Foreskin keratinocyte (primary cell): ENCODE measurements at places on chromosomes 4 and X.

DNA sequence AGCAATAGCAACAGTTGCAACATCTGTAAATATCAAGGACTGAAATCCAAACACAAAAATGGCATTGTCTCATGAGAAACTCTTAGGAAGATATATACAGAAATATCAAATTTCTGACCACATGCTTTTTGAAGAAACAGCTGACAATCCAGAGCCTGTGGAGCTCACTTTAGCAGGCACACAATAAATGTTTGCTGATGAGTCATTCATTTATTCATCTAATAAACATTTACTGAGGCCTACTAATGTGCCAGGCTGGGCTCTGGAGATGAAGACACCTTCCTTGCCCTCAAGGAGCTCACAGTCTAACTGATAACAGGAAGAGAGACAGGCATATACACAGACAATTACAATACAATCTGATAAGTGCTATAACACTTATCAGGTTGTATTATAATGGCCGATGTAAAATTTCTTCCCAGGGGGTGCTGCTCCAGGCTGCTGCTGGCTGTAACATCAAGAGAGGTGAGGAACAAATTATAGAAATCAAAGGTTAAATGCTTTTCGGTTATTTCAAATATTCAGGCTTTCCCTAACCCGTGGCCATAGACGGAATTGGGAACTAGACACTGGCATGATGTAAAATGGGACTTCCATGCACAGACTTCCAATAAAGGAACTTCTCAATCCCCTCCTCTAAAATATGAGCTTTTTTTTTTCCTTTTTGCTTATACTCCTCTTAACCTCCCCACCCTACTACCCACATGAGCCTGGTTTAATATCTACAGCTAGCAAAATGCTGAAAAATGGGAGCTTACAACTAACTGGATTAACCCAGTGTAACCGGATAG, 16.8 kb upstream of the ZCCHC13 start:
- DNase-seq: no peak

GRCh38 chr4:124803641-124804040, 91.1 kb upstream of the ANKRD50 start:
- DNase-seq: peak; percentile 84

DNA sequence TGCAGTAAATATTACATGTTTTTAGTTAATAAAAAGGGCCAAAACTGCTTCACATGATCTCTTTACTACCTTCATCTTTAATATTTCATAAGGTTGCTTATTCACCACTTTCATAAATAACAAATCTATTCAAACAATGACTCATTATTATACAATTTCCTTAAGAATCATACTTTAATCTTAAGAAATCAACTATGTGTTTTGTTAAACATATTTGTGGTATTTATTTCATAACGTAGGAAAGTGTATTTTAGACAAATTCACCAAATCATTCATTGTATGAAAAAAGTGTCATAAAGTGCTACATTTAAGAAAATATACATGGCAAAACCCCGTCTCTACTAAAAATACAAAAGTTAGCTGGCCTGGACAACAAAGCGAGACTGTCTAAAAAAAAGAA, 150.5 kb upstream of the RXFP1 start:
- peak; percentile 32 for DNase-seq

GRCh38 chr4:26302031-26302899, 18.5 kb upstream of the RBPJ start:
- no peak for DNase-seq
